Mucosa of gallbladder (tissue), 1 donor: ENCODE measurements at places on chromosomes 13 and 19.

- peak; percentile 37 for DNase-seq
Observed at GRCh38 chr19:8334458-8335342, 8.4 kb downstream of the KANK3 start.

- no peak for DNase-seq
Observed at GRCh38 chr13:70923863-70924752, 815.9 kb upstream of the KLHL1 start.

DNA sequence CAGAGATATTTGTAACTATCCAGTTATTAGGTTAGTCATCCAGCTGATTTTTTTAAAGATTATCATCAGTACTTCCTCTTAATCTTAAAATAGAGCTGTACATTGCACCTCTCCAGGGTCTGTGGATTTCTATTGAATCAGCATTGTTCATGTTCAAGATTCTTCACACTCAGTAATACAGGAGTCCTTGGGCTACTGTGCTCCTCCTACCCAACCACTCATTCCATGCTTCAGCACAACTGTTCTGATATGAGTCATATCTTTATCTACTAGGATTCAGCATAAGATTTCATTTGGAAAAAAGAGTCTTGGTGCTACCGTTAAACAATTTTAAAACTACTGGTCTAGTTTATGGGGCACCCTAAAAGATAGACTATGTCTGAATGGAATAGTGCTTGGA, 357.8 kb downstream of the DCT start:
- DNase-seq = no peak

DNA sequence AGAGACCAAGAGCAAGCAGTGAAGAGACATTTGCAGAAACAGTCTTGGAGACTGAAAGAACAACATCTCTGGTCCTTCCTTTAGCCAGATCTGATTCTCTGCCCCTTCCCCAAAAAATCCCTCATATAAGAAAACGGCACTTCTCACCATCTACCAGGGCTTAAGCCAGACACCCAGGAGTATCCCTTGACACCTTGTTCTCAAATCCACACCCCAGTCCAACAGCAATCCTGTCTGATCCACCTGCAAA, 1.7 kb upstream of the PLEKHG2 start:
- no peak for DNase-seq

DNA sequence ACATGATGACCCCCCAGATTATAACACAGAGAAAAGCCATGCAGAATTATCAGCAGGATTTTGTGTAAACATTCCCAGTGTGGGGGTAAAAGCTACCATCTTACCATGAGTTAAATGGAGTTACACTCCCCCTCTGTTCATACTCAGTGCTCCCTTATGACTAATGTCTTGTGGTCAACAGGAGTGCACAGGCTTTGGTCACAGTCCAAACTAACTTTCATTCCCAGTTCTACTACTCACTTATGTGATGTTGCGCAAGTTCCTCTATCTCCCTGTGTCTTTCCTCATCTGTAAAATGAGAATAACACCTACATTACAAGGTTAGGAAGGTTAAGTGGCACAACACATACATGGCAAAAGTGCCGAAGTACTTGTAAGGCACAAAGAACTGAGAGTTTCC, 277.9 kb downstream of the RBM26 start:
- DNase-seq = no peak

- DNase-seq = no peak
Observed at GRCh38 chr13:76944456-76944855, 3.9 kb upstream of the ACOD1 start.

GRCh38 chr19:14517840-14518505, at the start of gene DNAJB1:
Gene DNAJB1 (minus strand): TSS chr19:14518397. CDS start chr19:14518349, 48 bp downstream.
- peak; percentile 85 for DNase-seq
